Activated T-cell treated with anti-CD3 and anti-CD28 coated beads for 1 hour (primary cell): ENCODE measurements at places on chromosomes 7 and 10.

DNA sequence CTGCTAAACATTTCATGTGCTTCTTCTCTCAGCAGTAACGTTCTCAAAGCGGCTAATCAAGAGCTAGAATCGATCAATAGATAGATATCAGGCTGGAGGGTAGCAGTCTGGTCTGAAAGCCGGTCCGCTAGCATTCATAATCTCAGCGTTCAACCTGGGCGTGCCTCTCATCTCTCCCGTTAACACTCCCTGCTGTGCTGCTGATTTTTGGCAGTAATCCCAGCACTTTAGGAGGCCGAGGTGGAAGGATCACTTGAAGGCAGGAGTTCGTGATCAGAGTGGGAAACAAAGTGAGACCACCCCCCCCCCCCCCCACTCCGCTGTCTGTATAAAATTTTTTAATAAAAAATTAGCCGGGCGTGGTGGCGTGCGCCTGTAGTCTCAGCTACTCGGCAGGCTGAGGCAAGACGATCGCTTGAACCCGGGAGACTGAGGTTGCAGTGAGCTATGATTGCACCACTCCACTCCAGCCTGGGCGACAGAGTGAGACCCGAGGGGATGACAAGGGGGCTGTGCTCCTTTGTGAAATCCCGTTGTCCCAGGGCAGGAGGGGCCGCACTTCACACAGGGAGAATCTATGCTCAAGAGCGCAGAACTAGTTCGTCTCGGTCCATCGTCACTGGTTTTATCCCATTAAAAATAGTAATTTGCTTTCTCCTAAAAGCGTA is 624 bp upstream of the CEP55 start:
- DNase-seq = no peak

- DNase-seq = no peak
Observed at GRCh38 chr7:91632234-91632940, 248.1 kb downstream of the MTERF1 start.

DNA sequence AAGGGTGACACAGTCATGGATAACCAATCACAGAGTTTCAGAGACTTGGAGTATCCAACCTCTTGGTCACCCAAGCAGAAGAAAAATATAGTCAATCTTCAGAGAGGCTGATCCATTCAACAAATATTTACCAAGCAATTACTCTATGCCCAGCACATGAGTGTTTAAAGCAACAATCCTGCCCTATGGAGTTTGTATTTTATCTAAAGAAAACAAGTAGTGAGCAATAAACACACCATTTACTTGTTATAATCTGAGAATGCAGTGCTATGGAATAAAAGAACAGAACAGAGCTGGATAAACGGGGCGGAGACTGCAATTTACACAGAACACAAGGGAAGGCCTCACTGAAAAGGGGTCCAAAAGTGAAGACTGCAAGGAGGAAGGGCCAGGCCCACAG is 63.8 kb downstream of the GRB10 start:
- DNase-seq = no peak

DNA sequence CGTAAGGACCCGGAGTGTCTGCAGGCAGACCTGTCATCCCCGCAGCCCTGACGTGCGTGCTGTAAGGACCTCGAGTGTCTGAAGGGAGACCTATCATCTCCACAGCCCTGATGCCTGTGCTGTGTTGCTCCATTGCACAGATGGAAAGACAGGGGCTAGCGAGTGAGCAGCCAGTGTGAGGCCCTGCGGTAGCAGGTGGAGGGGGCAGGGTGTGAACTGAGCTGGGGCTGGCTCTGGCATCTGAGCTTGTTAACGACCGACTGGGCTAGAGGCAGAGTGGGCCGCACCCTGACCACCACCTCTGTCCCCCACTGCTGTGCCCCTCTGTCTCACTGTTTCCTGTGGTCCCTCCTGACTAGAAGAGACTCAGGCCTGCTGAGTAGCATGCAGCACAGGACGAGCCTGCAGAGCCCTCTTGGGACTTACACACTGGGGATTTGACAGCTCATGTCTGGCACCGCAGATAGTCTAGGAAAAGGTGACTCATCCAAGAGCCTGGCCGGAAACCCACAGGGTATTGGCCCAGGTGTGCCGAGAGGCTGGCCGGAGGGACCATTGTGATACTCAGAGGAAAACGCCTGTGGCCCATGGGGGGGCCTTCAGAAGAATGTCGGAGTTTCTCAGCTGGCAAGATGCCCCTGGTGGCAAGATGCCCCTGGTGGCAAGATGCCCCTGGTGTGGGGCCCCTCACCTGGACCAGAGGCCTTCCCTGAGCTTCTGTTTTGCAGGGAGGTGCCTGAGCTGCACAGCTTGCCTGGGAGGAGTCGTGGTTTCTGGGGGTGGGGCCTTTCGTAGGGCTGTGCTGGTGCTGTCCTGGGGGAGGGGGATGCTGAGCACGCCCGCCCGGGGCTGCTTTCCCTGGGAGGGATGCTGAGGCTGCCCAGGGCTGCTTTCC is 34.3 kb downstream of the INPP5A start:
- peak; percentile 22 for DNase-seq

DNA sequence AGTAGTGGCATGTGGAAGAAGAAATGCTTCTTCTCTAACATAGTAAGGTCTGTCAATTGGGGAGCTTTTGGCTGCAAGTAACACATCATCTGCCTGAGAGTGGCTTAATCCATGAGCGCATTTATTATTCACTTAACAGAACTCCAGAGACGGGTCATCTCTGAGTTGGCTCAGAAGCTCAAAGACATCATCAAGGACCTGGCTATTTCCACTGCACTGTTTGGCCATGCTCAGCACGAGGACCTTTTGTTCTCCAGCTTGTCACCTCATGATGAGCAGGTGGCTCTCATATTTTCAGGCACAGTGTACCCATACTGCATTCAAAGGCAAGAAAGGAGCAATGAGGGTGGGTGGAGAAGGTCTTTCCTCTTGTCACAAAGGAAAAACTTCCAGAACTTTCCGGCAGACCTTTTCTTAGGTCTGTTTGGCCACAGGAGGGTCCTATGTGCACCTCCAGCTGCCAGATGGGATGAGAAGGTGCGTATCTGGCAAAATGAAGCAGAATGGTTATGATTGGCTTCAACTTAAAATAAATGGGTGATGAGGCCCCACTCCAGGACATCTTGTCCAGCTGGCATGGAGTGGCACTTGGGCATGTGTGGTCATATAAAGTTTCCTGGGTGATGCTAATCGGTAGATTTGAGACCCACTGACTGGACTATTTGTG is 55.6 kb upstream of the SHH start:
- no peak for DNase-seq

DNA sequence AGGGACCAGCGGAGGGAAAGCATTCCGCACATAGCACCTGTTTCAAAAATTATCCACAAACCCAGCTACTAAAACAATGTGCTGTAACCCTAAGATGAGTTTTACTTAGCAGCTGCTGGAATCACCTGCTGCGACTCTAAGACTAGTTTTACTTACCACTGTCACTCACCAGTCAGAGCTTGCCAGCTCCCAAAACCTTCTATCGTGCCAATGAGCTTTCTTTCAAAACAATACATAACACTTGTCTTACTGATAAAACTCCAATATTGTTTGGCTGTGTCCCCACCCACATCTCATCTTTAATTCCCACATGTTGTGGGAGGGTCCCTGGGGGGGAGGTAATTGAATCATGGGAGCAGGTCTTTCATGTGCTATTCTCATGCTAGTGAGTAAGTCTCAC is 18.4 kb downstream of the ST8SIA6 start:
- no peak for DNase-seq

DNA sequence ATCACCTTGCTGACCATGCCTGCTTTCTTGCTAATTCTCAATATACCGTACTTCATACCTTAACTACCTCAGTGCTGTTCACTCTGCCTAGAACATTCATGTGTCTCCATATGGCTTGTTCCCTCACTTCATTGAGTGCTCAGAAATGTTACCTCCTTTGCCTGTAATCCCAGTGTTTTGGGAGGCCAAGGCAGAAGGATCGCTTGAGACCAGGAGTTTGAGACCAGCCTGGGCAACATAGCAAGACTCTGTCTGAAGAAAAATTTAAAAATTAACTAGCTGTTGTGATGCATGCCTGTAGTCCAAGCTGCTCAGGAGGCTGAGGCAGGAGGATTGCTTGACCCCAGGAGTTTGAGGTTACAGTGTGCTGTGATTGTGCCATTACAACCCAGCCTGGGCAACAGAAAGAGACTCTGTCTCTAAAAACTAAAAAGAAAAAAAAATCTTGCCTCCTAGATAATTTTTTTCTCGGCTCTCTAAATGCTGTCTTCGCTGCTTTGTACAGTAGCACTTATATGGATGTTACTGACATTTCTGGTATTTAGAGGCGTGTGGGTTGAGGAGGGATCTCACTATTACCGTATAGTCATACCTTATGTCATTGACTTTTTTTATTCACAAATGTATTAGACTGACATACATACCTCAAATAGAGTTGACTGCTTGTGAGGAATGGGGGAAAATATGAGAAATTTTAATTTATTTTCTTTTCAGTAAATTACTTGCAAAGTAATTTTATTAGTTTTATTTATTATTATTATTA is 63.7 kb downstream of the LCOR start:
- no peak for DNase-seq

- DNase-seq = no peak
Observed at GRCh38 chr10:5147255-5147980, 37.5 kb downstream of the AKR1C8 start.

DNA sequence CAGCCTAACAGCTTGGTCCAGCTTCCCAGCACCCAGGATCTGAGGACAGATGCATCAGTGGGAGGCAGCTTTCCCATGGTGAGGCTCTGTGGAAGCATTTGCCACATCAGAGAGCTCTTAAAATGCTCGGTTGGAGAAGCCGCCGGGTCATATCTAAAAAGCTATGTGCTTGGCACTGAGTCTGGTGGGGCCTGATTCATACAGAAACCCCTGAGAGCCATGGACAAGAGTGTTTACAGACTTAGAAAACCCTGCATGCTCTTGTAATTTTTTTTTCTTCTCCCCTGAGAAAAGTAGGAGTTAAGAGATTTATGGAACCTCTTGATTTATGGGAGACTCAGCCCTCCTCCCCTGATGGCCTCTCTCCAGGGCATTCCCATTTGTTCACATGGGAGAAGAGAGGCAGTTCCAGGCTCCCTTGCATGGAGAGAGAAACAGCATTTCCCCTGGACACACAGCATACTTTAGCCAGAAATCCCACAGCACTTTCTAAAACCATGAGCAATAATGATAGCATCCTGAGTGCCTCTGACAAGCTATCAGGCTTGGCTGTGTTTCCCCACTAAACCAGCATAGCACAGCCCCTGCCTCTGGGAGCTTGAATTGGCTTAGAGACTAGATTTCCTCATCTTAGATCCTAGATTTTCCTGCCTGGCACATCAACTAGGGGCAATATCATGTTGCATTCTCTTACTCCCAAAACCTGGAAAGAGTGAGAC is 322.1 kb upstream of the AUTS2 start:
- no peak for DNase-seq

GRCh38 chr7:73683788-73684693 is 644 bp downstream of the BUD23 start:
- DNase-seq = no peak

DNA sequence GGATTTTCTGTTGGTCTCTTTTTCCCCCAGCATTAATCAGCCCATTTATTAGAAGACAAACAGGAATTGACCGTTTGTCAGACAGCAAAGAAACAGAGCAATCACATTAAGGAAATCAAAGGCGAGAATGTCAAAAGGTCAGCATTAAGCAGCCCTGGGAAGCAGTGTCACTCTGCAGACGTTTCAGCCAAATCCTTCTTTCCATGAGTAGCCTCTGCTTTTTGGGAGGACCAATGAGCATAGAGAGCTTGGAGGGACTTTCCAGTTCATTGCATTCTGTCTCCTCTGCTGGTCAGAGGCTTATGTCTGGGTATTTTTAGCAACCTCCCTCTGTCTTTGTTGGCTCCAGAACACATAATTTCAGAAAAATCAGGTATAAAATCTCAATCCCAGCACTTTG is 481.4 kb downstream of the GALNT17 start:
- no peak for DNase-seq

- DNase-seq = no peak
Observed at GRCh38 chr10:118742782-118743181, 12.0 kb downstream of the CACUL1 start.

- DNase-seq = no peak
Observed at GRCh38 chr7:78516450-78516849, 717.9 kb downstream of the PHTF2 start.

- DNase-seq = no peak
Observed at GRCh38 chr10:46247808-46248569, 38.8 kb upstream of the ANTXRL start.

- no peak for DNase-seq
Observed at GRCh38 chr7:110534241-110534931, 556.5 kb upstream of the LRRN3 start.

DNA sequence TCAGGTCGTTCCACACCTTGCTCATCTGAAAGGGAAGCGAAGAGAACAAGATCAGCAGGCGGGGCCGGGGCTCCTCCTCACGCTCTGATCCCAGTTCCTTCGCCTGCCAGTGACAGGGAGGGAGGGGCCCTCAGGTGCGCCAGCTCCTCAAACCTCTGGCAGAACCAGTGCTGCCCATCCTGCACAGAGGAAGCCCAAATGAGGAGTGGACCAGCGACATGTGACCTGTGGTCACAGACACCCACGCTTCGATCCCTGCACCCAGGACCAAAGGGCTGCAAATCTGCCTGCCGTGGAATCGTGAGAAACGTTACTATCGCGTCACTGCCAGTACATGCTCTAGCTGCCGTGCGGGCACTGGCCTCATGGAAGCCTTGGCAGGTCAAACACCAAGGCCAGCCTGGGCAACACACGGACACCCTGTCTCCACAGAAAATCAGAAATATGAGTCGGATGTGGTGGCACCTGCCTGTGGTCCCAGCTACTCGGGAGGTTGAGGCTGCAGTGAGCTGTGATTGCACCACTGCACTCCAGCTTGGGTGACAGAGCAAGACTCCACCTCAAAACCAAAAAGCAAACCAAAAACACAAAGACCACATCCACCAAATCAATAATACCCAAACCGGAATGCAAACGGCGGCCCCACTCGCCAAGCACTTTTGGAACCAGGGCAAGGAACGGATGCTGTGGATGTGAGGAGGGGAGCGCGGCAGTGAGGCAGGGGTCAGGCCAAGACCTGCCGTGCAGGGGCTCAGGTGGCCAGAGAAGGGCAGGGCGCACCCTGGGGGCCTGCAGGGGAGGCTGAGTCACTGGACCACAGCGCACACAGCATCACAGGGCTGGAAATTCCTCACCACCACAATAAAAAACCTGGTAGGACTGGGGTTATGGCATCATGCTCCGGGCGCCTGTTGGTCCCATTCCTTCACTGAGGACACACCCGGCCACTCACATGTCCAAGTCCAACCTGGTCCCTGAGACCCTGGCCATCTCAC is 13.4 kb downstream of the NUDT1 start:
- DNase-seq = no peak

GRCh38 chr7:133310232-133310862 is 57.5 kb downstream of the EXOC4 start:
- no peak for DNase-seq
